CD8-positive, alpha-beta T cell (primary cell): ENCODE measurements at places on chromosomes 4 and X.

DNA sequence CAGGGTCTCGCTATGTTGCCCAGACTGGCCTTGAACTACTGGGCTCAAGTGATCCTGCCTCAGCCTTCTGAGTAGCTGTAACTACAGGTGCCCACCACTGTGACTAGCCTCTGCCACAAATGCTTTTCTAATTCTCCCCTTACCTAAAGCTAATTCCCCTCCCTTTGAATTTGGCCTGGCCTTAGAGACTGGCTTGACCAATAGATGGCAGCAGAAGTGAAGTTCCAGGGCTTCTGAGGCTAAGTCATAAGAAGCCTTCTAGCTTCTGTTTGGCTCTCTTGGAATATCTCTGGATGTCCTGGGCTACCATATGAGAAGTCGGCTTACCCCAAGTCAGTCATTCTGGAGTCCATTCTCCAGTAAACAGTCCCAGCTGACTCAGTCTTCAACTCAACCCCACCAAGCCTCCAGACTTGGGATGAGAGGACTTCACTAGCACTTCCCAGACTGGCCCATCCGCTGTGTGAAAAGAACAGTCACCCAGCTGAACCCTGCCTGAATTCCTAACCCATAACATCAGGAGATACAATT lies 61.0 kb downstream of the HPRT1 start:
- no peak for DNase-seq

DNA sequence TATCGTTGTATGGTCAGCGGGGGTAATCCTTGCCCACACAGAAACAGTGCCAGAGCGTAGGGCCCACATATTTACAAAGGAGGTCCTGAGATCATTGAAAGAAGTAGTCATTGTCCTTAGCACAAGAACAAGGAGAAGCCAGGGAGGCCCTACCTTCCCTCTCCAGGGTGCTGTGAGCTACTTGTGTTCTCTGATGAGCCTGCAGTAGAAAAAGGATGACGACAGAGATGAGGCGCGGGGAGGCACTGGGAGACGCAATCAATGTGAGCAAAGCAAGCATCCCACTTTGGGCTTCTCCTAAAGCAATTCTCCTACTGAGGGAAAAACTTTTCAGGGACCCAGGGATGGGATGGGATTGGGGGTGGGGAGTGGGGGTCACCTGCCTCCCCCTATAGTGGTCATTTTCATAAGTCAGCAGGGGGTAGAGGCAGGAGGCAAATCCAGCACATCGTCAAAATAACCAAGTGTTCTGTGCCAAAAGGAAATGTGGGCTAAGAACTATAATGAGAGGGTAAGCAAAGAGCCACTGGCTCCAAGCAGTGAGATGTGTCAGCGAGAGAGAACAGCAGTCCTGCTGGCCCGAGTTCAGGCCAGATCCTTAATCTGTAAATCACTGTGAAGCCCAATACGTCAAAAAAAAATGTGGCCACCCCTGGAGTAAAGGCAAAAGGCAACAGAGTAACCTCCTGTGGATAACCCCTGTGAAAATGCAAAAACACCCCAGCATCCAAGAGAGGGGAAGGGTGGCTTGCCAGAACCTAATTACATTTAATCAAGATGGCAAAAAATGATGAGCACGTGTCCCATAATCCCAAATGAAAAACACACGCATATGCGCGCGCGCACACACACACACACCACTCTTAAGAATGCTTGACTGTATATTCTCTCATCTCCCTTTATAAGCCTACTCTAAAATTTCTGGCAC lies 136.6 kb upstream of the HHIP start:
- DNase-seq = no peak

GRCh38 chr4:182177166-182177565 lies 66.0 kb upstream of the TENM3 start:
- DNase-seq = no peak

- no peak for DNase-seq
Observed at GRCh38 chr4:177740563-177740962, 298.3 kb upstream of the AGA start.

GRCh38 chr4:69323284-69323683 lies 43.0 kb downstream of the UGT2B28 start:
- no peak for DNase-seq

GRCh38 chr4:56370377-56370776 lies 16.9 kb downstream of the AASDH start:
- no peak for DNase-seq

DNA sequence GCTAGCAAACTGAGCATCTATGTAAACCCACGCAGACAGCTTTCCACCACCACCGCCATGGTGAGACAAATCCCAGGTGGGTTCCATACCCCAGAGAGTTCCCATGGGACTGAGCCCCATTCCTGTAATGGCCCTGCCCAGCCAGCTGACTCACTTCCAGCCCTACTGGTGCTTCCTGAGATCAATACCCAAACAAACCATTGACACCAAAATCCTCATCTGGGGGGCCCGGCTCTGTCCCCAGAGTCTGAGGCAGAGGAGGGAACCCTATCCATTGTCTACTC lies 30.1 kb upstream of the JAKMIP1 start:
- no peak for DNase-seq

DNA sequence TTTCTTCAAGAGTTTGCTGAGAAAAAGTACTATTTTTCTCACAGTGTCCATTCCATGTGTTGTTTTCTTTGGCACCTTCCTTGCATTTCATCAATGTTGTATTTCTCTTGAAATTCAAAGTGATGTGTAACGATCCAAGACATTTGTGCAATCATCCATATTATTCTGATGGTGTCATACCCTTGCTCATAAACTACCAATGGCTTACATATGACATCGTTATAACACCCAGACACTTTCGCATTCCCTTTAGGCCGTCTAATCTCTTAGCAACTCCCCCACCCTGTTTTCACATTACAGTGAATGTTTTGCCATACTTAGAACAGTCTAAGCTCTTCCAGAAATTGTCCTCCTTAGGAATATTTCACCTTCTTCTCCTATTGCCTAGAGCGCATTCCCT lies 1779.0 kb downstream of the PCDH7 start:
- no peak for DNase-seq

- no peak for DNase-seq
Observed at GRCh38 chrX:100512471-100512870, 72.3 kb upstream of the TNMD start.

GRCh38 chr4:82652062-82652461 lies 90.3 kb upstream of the TMEM150C start:
- no peak for DNase-seq

GRCh38 chrX:43657671-43658070 lies 1.6 kb downstream of the MAOA start:
- DNase-seq = no peak

- no peak for DNase-seq
Observed at GRCh38 chr4:27604692-27605091, 744.1 kb downstream of the STIM2 start.

GRCh38 chr4:186554914-186555827 lies at the start of gene MTNR1A:
Gene MTNR1A, minus strand, starts transcription at chr4:186555567. Its CDS starts 202 bp downstream, at chr4:186555365.
- no peak for DNase-seq

- DNase-seq = no peak
Observed at GRCh38 chrX:119398587-119398973, 556 bp upstream of the SLC25A43 start.

GRCh38 chr4:43233321-43233720 lies 340.8 kb downstream of the GRXCR1 start:
- no peak for DNase-seq

DNA sequence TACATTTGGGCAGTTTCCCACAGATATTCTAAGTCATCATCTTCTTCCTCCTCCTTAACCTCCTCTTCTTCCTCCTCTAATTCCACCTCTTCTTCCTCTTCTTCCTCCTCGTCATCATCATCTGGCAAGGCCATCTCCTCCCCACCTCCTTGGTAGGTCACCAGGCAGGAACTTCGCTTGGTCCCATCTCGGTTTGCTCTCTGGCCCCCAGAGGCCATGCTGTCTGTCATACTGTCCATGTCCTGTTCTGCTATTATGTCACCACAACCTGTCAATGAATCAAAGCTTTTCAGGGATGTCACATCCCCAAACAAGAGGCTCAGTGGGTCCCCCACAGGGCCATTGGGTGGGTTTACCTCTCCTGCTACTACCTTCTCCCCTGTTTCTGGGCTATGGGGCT lies 13.5 kb downstream of the AMER1 start:
- DNase-seq = no peak

GRCh38 chr4:136414981-136415380 lies 1117.3 kb downstream of the PCDH18 start:
- DNase-seq = no peak

DNA sequence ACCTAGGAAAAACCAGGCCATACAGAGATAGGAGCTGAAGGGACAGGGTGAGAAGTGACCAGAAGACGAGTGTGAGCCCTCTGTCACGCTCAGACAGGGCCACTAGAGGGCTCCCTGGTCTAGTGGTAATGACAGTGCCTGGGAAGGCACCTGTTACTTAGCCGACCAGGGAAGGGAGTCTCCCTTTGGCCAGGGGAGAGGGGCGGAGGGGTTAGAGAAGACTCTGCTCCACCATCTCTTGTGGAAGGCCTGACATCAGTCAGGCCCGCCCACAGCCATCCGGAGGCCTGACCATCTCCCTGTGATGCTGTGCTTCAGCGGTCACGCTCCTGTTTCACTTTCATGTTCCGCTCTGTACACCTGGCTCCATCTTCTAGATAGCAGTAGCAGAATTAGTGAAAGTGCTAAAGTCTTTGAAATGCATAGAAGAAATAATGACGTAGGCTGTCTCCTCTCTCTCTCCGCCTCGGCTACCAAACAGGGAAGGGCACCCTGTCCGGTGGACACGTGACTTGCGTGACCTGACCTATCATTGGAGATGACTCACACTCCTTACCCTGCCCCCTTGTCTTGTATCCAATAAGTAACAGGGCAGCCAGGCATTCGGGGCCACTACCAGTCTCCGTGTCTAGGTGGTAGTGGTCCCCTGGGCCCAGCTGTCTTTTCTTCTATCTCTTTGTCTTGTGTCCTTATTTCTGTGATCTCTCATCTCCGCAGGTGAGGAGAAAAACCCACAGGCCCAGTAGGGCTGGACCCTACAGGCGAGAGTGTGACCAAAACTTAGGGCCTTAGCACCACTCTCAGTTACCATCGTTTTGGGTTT lies 26.7 kb downstream of the HTT-AS start:
- DNase-seq = peak; percentile 82

GRCh38 chrX:16882169-16882568 lies 12.0 kb upstream of the RBBP7 start:
- no peak for DNase-seq

- no peak for DNase-seq
Observed at GRCh38 chrX:18448416-18448815, 23.0 kb downstream of the CDKL5 start.

DNA sequence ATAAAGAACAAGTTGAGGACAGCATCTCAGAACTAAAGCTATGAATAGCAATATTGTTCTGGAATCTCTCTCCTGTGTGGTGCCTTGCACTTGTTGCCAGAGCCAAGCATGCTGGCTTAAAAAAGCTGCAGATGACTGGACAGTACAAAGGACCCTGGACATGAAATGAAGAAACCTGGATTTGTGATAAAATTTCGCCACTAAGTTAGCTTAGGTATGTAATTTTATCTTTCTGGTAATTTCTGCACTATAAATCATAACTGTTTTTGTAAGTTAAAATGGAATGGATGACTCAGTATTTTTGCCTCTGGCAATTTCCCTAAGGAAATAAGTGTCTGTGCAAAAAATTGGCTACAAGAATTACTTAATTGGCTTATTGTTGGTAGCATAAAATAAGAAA lies 317.2 kb downstream of the CAMK2D start:
- no peak for DNase-seq

DNA sequence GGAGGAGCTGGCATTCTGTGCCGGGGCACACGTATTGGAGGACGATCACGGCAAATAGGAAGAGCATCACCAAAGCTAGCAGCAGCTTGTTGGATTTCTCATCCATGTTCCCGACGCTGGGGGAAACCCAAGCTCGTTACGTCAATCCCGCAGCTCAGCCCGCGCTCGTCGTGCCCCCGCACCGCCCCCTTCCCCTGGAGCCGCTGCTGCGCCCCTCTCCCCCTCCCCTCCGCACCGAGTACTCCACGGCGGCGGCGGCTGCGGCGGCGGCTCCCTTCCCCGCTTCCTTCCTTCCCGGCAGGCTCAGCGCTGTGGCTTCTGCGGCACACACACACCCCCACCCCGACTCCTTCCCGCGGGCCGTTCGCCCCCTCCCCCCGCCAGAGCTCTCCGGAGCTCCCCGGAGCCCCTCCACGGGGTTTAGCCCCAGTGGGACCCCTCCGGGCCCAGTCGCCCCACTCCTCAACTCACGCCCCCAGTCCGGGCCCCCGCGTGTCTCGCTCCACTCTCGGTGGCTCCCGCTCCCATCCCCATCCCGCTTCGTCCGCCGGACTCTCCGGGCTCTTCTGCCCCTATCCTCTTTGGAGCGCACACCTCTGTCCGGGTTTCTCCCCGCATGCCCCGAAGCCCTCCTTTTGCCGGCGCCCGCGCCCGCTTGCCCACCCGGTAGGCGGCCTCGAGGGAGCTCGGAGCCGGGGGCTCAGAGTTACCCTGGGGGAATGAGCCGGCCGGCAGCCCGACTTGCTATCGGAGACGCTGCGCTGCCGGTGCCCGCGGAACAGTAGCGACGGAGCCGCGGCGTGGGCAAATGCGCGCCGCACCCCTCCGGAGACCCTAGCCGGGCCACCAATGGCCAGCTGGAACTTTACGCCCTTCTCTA lies 978 bp downstream of the HS6ST2 start:
- DNase-seq = no peak
